Coronary artery (tissue), 2 donors: ENCODE measurements at places on chromosomes 3 and 15.
A peak's percentile ranks its signal among the peaks of the same experiment; 100 is the strongest.

DNA sequence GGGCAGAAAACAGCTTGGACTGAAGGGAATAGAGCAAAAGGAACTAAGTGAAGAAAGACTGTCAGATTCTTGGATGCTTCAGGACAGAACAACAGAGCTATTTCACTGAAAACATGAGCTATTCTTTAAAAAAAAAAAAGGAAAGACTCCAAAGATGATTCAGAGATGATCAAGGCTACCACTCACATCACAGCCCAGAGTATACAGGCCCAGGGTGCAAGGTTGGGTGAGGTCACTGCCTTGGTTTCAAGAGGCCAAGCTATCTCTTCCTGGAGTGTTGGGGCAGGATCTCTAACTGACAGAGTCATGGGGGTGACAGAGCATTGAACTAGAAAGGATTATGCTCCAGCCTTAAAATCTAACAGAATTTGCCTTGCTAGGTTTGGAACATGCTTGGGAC, 118.1 kb downstream of the AGBL1 start:
- DNase-seq: no peak

DNA sequence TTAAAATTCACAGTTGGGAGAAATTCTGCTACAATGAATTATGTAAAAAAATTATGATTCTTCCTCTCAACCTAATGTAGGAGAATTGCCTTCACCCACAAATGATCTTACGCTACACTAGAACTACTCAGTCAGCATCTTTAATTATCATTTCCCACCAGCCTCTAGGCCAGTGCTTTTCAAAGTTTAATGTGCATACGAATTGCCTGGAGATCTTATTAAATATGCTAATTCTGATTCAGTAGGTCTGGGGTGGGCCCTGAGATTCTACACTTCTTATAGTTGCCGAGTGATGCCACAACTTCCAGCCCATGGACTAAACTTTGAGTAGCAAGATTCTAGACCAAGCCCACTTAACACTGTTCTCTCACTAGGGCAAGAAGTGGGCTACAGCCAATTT, 236.9 kb upstream of the ICE2 start:
- DNase-seq: no peak

DNA sequence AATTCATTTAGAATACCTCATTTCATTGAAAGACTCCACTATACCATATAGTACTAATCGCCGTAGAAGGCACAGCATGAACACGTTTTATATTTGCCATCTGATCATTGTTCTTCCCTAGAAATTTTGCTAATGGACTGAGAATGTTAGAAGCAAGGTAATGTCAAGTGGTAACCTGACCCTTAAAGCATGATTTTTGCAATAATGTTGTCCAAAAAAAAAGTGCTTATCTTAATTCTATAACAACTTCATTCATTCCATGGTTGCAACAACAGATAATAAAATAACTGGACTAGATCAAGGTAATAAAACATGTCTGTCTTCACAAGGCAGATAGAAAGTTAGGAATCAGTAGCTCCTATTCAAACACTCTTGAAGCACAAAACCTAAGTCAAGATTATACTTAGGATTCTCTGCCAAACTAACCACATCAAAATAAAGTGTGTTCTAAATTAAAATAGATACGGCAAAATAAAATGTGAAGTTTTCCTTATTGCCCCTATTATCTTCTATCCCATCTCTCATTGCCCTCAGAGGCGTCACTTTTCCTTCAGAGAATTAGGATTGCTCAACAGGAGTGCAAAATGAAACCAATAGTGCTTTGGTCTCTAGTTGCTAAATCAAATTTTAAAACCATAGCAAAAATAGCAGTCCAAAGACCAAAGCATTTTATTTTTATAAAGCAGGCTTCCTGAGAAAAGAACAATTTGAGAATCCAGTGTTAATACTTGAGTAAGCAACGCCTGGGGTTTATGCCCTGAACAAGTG, 317.4 kb upstream of the UBE2E2 start:
- DNase-seq: no peak

- DNase-seq: no peak
These were observed 1247.0 kb upstream of the EPHA6 start for GRCh38 chr3:95567346-95567745.

DNA sequence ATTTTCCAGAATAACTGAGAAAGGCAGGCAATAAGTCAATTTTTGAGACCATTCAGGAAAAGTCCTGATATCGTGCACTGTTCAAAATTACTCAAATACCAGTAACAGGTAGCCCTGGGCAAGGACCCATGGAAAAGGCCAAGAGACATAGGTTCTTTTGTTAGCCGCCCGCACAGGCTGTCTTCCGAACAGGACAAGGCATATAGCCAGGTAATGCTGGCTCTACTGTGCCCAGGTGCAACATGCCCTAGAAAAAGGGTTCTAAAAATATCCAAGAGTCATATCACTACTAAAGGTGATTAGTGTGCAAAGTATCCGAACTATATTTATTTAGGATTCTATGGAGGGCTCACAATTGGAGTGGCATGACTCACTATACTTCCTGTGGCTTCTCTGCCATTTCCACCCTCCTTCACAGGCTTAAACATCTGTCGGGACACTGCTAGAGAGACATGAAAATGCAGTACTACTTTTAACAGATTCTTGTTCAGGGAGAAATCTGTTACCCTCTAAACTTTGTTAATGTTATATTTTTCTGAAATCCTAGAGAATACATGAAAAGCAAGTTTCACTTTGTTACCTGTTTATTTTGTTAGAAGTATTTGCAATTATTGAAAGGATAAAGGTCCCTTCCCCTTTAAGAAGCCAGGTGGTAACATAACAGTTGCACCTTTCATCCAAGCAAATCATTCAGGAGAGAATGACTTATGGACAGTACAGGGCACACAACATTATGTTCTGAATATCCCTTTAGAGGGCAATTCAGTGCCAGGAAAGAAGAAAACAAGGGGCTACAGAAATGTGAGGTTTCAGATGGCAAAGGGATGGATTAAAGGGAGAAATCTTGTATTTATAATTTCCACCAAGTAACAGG, 293.3 kb upstream of the THBS1 start:
- DNase-seq: no peak

GRCh38 chr3:7733933-7734332, 767.7 kb upstream of the LMCD1 start:
- DNase-seq: no peak

- DNase-seq: no peak
These were observed 23.5 kb upstream of the NIT2 start for GRCh38 chr3:100311011-100311410.

- peak; percentile 82 for DNase-seq
These were observed 1.4 kb downstream of the ACVR2B start for GRCh38 chr3:38454884-38455638.

GRCh38 chr3:71684757-71685386, 40.3 kb downstream of the EIF4E3 start:
- no peak for DNase-seq

GRCh38 chr15:71103102-71103676, 12.1 kb upstream of the THSD4 start:
- peak; percentile 43 for DNase-seq

DNA sequence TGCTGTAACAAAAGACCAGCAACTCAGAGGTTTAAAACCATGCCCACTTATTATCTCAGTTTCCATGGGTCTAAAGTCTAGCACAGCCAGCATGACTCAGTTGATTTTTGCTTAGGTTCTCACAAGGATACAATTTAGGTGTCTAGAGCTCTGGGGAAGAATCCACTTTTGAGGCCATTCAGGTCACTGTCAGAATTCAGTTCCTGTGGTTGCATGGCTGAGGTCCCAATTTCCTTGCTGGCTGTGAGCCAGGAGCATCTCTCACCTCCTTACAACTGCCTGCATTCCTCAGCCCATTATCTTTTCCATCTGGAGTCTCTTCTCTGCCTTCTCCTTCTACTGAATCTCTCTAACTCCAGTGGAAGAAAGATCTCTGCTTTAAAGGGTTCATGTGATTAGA, 240.5 kb upstream of the CFAP20DC start:
- DNase-seq: no peak

- DNase-seq: no peak
These were observed 289.2 kb upstream of the LYSMD4 start for GRCh38 chr15:100022391-100022790.

- peak; percentile 47 for DNase-seq
These were observed 260.5 kb upstream of the TLE3 start for GRCh38 chr15:70358011-70358819.

DNA sequence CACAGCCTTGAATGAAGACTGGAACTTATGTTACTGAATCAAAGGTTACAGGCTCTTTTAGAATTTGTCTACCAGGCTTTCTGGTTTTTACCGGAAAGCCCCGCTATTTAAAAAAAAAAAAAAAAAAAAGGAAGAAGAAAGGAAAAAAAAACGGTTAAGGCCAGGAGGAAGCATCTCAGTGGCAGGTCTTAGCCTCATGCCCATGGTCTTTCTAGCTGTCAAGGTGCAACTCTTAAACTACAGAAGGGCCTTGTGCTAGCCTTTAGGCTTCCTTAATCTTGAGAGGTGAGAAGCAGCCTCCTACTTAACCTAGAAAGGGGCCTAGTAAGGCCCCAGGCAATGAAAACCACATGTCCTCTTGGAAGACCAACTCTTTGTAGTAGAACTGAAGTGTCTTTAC, 77.5 kb downstream of the TBC1D5 start:
- no peak for DNase-seq

GRCh38 chr15:70507772-70508371, 255.5 kb downstream of the UACA start:
- no peak for DNase-seq

- DNase-seq: no peak
These were observed 87.0 kb upstream of the ZNF280D start for GRCh38 chr15:56820333-56820732.

GRCh38 chr3:67901681-67902080, 247.3 kb upstream of the SUCLG2 start:
- no peak for DNase-seq

DNA sequence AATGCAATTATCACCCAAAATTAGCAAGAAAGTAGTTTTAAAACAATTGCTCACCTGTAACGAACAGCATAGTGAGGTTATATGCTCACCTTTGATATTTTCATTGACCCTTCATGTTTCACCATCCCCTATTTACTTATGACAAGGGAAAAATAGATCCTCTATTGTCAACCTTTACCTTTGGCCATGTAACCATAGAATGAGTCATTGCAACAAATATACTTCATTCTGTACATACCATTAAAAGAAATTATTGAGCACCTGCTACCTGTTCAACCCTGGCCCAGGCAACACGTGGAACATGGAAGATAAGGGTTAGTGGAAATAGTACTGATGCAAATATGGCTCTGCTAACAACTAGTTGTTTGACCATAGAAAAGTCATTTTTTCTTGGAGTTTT, 20.2 kb downstream of the LSAMP start:
- DNase-seq: no peak

DNA sequence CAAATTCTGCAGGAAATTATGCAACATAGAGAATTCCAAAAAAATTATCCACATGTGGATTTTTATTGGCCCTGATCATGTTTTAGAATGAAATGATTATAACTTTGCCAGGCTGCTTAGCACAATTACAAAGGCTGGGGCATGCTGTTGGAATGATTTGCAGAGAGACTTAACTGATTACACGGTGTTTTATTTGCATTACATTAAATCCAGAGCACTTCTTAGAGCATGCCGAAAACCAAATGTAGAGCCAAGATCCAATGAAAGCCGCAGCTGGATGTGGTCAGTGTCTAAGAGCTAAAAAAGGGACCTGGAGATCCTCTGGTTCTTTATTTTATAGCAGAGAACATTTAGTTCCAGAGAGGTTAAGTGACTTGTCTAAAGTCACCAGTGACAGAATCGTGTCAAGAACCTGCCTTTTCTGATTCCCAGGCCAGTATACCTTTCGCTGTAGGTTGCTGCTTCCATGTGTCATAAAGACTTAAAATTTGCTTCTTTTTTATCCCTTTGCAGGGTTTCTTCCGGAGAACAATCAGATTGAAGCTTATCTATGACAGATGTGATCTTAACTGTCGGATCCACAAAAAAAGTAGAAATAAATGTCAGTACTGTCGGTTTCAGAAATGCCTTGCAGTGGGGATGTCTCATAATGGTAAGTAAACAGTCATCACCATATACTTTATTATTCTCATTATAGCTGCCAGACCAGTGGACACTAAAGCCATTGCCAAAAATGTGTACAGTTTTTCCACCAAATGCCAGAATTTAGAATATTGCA, 92.0 kb upstream of the TSEN2 start:
- DNase-seq: no peak

DNA sequence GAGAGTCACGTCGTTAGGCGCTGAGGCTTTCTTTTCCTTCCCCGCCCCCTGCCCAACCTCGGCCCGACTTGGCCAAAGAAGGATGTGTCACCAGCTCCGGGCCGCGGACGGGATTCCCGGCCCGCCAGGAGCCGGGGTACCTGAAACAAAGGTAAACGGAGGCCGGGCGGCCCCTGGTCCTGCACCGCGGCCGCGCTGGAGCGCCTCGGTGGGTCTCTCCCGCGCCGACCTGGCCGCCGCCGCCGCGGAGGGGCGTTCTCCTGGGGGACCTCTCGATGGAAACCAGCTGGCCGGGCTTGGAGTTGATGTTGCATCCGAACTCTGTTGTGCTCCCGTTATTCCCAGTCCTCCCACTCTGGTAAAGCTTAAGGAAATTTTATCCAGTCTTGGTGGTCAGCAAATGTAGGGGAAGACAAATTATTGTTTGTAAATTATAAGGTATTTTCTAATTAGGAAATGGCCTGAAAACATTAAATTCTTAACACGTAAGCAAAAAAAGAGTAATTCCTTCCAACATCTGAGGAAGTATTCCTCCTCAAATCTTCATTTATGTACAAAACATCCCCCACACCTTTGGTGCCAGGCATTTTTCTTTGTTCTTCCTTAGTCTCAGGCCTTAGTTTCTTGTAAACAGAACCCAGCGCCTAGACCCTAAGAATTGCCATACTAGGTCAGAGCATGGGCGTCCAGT, 888 bp downstream of the PPP2R3A start:
- DNase-seq: no peak

- DNase-seq: no peak
These were observed 296.3 kb upstream of the TMCO5A start for GRCh38 chr15:37638116-37638515.

GRCh38 chr3:141725036-141725435, 13.1 kb upstream of the RNF7 start:
- no peak for DNase-seq

- no peak for DNase-seq
These were observed 9.9 kb downstream of the RAMAC start for GRCh38 chr15:82995938-82996337.

DNA sequence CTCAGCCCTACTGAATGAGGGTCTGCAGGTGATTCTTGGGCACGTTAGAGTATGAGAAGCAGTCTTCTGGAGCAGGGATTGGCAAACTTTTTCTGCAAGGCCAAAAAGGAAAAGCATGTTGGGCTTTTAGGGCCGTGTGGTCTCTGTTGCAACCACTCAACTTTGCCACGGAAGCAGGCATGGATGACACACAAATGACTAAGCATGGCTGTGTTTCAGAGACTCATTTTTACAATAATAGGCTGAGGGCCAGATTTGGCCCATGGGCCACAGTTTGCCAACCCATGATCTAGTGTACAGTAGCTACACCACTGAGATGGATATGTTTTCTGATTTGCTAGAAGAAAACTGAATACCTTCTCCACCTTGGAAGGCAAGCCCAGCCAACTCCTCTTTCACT, 66.1 kb upstream of the PRICKLE2 start:
- peak; percentile 81 for DNase-seq
